ENCODE measurements at places on chromosomes 2 and 18.

DNA sequence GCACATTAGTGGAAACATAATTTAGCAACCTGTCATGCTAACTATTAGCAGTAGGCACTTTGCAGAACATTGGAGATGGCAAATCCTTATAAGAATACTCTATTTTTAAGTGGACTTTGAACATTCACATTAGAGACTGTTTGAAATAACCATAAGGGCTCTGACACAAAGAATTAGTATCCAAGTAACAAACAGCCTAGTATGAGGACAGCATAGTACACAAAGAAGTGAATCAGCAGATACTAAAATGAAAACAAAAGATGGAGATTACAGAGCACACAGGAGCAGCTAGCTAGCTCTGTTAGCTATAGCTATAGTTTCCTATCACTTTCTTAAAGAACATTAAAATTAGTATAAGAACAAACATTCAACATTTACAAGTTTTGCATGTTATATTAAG, 256.3 kb upstream of the SPOPL start:
- no peak for DNase-seq

DNA sequence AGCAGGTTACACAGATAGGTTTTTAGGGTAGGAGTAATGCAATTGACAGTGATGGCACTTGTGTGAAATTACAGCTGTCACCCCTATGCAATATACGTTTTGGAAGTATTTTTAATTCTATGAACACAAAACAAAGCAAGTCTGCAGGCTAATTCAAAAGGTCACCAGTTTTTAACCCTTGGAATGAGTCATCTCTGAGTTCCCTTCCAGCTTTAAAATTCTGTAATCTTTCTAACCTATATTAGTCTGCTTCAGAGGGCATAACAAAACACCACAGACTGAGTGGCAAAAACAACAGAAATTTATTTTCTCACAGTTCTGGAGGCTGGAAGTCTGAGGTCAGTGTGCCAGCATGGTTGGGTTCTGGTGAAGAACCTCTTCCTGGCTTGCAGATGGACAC, 596.9 kb upstream of the HNMT start:
- DNase-seq = no peak

GRCh38 chr2:237601453-237602116, 11.1 kb upstream of the RAB17 start:
- DNase-seq = no peak

DNA sequence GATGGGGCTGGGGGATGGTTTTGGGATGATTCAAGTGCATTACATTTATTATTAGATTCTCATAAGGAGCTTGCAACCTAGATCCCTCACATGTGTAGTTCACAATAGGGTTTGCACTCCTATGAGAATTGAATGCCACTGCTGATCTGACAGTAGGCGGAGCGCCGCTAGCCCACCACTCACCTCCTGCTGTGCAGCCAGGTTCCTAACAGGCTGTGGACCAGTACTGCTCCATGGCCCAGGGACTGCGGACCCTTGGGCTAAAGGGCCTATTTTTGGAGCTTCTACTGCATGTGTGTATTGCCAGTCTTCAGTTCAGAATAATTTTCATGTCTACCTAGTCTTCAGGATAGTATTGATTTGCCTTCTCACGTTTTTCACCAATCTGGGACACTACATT, 165.3 kb upstream of the TWIST2 start:
- no peak for DNase-seq

DNA sequence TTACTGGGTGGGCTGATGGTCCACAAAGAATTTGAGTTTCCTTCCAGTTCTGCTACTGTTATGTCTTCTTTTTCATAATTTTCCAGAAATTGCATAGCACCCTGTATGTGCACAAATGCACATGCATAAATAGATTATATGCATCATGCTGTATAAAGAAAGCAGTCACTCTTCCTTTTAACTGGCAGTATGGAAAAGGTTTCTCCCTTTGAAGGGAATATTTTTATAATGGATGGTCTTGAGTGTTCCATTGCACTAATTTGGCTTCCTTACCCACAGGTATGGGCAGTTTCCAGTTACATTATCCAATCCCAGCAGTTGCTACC, 154.4 kb downstream of the NAPG start:
- DNase-seq = no peak

- no peak for DNase-seq
Measured at GRCh38 chr2:233049194-233049761, 10.9 kb upstream of the INPP5D start.

All from activated T-helper 1 cell treated with anti-CD3 and anti-CD28 coated beads, Interleukin-2, amount 50 U/mL, for 16 hours (primary cell).